Esophagus squamous epithelium (tissue), 5 donors: ENCODE measurements at places on chromosomes 5 and 9. TPM values are rescaled to one million over a fixed set of nuclear protein-coding genes. Genes with fewer than 3 reads are reported as not detected.

DNA sequence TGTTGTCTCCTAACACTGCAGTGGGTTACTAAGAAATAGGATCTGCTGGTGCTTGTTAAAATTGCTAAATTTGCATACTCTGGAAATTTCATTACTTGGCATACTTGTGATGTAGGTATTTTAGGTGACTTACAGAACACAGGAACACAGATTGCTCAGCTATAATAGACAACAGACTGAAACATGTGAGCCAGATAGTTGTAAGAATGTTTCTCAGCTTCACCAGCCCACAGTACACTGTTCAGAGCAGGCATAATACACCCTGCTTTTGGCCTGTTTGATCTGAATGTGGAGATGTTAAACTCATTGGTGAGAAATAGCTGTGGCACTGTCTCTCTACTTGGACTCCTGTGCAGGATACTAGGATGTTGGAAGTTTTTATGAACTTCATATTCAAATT, 275.7 kb downstream of the CSNK1G3 start:
- DNase-seq = no peak

GRCh38 chr5:163310997-163311396, 126.4 kb upstream of the CCNG1 start:
- DNase-seq = no peak

The INSL6 gene
- not detected for total RNA-seq

The CCDC112 gene
- total RNA-seq = 4.9 TPM

The CSF1R gene
- total RNA-seq = 4.3 TPM

The GPRIN1 gene
- 1.8 TPM for total RNA-seq

The PTGES gene
- total RNA-seq = 5.6 TPM

DNA sequence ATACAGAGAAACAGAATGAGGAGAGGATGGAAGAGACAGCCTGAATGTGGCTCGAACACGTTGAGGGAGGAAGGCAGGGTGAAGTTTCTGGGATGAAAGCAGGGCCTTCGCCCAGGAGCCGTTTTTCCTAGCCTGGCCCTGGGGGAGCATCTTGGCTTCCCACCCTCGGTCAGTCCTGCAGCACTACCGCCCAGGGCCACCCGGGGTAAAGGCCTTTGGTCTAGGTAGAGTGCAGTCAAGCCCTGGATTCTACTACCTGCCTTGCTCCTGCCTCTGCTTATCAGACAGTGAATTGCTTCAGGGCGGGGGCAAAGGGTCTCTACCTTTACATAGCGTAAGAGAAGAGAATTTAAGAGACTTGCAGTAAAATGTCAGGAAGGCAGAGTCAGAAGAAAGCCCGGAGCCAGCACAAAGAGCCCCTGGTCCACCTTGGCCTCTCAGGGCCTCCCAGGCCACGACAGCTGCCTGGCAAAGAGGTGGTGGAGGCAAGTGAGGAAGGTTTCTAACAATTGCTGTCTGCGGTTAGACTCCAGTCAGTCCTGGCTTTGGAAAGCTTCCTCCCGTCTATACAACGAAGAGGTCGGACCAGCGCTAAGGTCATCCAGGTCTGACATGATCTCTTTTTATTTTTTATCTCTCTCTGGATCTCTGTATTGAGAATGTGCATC, 17.9 kb downstream of the COL15A1 start:
- no peak for DNase-seq

GRCh38 chr5:161269125-161269524, 277.4 kb downstream of the GABRB2 start:
- no peak for DNase-seq

The NR5A1 gene
- not detected for total RNA-seq

The PCDHB12 gene
- total RNA-seq = 1.7 TPM

DNA sequence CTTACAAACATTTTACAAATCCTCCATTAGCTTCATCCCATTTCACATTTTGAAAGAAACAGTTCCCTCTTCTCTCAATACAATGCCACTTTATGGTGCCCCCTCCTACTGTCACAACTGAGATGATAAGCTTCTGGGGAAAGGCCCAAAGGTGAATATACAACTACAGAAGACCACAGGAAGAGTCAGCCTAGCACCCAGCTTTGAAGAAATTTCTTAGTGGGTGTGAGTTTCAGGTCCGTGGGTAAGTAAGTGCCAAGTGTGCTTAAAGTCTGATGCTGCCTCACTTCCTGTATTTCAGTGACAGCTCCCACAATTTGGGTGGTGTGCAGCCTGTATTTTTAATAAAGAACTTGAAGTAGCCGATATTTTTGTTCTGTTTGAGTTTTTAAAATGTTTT, 68.1 kb downstream of the ARHGEF28 start:
- no peak for DNase-seq

DNA sequence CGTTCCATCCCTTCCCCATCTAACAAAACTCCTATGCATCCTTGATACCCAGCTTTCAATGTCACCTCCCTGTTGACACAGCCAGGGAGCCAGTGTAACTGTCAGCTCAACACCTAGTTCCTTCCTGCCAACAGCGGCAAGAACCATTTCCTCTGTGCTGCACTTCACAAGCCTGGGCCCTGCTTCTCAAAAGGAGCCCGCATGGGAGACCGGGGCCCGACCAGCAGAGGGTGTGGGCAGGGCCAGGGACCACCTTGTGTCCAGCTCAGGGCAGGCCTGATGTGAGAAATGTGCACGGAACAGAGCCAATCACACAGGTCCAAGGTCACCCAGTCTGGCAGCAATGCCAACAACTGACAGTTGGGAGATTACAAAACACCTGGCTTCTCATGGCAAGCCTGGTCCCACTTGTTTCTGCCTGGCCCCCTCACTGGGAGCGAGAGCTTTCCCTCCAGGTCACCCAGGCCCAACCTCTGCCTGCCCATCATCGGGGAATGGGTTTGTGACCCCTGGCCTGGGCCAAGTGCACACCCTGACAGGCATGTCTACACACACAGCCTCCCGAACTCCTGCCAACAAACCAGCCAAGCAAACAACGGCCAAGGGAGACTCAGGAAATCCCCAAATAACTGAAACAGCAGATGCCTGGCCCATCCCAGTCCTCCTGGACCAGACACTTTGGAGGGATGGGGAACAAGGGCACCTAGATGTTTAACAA, 3.1 kb downstream of the RNF44 start:
- DNase-seq = no peak

The TRPM6 gene
- 1.5 TPM for total RNA-seq

DNA sequence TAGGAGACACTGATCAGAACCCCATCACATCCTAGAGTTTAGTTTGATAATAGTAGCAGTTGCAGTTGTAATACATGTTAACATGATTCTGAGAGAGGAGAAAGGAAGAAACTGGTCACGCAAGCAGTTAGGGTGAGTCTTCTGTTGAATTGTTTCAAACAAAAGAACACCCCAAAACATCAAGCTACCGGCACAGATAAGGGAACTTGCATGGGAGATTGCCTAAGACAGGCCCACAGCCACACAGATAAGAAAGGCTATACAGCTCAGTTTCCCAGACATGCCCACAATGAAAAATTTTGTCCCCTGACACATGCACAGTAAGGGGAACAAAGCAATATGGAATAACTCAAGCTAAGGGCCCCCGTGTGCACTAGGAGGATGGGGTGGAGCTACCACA, 15.9 kb downstream of the HSPB3 start:
- DNase-seq = no peak

The FOXD4L4 gene
- not detected for total RNA-seq

The DHX29 gene
- 26.7 TPM for total RNA-seq

The PIP5K1B gene
- total RNA-seq = 0.38 TPM

GRCh38 chr5:96957254-96958049, 21.6 kb downstream of the LNPEP start:
- DNase-seq = no peak

DNA sequence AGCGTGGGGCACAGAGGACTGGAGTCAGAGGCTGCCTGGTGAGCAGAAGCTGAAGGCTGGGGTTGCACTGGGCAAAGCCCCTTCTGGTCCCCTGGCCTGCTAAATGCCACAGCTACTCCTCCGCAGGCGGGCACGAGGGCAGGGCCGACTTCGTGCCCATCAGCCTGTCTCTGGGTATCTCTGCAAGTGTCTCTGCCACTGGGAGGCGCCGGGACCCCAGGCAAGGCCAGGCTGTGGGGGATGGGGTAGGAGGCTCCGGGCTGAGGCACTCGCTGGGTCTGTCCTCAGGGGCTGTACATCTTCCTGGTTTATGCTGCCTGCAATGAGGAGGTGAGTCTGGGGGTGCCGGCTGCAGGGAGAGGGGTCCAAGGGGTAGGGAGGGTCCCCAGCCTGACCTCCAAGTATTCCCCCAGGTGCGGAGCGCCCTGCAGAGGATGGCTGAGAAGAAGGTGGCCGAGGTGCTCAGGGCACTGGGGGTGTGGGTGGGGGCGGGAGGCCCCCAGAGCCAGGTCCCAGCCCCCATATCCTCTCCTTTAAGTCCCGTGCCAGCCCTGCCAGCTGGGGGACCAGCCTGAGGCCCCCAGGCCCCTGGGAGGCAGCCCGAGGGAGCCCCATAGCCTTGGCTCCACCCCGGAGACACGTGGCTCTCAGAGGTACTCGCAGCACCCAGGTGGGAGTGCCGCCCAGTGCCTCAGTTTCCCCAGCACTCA, 25.1 kb downstream of the ADGRD2 start:
- DNase-seq = no peak

The DNAJC25 gene
- total RNA-seq = 7.5 TPM

DNA sequence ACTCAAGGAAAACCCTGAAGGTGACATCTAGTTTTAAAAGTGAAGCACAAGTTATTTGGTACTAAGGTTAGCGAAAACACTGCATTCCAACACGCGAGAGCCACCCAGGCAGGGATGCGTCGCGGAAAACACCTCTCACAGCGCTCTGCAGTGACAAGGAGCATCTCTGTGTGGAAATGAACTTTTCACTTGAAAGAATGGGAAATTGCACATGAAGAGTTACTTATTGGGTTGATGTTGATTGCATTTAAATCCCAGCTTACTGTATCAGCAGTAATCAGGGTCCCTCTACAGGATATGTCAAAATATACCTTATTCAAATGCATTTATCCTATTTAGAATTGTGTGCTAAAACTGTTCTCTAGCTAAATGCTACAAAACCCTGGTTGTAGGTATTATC, 144.4 kb downstream of the BNC2 start:
- no peak for DNase-seq

The MYOZ3 gene
- not detected for total RNA-seq

DNA sequence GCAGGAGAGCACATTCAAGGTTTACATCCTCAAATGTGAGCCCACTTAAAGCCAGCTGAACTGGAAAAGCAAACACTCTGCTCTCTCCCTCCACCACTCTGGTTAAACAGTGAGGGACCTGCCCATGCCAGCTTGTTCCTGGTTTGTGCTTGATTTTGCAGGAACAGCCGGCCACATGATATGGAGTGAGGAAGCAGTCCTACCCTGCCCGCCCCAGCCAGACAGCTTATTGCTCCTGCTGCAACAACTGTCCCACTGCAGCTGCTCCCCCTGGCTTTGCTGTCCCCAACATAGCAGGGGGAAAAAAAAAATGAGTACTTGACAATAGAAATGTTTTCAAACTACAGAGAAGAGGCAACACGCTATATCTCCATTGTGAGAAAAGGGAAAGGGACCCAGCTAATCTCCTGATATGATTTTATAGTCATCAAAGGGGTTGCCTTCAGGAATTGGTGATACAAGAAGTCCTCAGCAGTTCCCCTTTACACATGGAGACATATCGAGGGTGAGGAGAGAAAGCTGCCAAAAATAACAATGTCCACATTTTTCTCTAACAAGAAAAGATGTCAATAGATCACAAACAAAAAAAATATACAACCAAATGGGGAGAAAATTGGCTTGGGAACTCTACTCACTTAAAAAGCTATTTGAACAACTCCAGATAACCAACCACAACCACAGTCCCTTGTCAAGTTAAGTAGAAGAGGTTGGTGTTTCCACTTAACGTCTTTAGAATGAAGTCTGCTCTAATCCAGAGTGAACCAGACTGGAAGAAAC, 4.6 kb downstream of the MYO10 start:
- DNase-seq = no peak

GRCh38 chr9:96447406-96447805, 2.6 kb upstream of the HABP4 start:
- no peak for DNase-seq

The MOB3B gene
- total RNA-seq = 6.3 TPM

The PCAT7 gene
- total RNA-seq = not detected

The SYNPO gene
- total RNA-seq = 7.2 TPM
